ENCODE measurements at places on chromosomes 1 and 21. TPM values are rescaled to one million over a fixed set of nuclear protein-coding genes. Genes with fewer than 3 reads are reported as not detected.
A peak's percentile ranks its signal among the peaks of the same experiment; 100 is the strongest.

- no peak for DNase-seq
Measured at GRCh38 chr1:158800526-158800925, 19.5 kb upstream of the OR6N2 start.

GRCh38 chr21:16279731-16280581, 550.2 kb downstream of the USP25 start:
- DNase-seq: peak; percentile 58

- peak; percentile 80 for DNase-seq
Measured at GRCh38 chr1:201447903-201448871, 20.8 kb downstream of the PHLDA3 start.

DNA sequence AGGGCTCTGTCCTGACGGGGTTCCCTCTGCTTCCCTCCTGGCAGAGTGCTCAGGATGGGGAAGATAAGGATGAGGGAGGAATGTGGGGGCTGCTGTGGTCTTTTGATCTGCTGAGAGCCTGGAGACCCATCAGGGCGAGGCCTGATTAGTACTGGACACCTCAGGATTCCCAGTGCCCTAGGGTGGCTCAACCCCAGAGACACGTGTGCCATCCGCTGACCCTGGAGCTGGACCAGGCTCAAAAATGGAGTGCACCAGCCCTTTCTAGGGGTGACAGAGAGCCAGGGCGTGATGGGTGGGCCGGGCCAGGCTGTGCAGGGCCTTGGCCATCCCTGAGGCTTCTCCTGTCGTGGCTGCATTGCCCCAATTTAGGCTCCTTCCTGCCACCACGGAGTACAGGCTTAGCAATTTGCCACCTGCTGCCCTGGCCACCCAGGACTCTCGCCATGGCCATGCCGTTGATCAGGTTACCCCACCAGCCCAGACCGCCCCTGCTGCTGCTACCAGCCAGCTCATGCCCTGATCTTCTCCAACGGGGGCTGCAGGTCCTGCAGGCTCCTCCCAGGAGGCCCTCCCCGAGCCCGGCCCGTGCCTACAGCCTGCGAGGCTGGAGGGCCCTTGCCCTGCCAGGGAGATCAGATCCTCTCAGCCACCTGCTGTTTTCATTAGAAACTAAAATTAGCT, 9.5 kb downstream of the WNT4 start:
- DNase-seq: no peak

DNA sequence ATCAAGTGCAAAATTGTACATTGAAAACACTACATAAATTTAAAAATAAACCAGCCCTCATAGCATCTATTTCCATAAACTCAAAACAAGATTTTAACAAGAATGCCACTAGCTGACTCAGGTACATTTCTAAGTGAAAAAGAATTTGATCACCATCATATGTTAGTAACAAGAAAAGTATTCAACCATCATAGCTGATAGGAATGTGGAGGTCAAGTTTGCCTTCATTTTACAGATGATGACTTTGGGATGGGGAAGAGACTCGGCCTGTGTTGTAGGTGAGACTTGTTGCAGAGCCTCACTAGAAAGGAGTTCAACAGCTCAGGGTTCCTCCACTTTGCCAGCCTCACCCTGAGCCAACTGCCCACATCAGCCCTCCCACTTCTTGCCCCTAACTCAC, 318.8 kb upstream of the FAM78B start:
- no peak for DNase-seq

GRCh38 chr1:206106328-206107167, 10.6 kb downstream of the AVPR1B start:
- peak; percentile 72 for DNase-seq

DNA sequence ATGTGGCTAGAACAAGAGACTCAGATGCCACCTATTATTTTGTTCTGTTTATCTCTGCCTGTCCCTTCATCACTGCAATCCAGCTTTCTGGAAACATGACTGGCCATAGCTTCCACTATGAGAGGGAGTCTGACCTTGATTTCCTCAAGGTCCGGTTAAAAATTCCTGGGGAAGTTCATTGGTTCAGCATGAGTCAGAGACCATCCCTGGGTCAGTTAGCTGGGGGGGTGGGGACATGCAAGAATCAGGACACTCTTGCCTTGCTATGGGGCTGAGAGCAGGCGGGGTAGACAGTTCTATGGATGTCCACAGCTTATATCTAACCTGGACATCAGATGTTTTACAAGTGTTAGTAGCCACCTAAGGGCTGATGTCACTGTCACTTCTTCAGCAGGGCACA, 81.1 kb downstream of the TENT5C start:
- DNase-seq: peak; percentile 69

DNA sequence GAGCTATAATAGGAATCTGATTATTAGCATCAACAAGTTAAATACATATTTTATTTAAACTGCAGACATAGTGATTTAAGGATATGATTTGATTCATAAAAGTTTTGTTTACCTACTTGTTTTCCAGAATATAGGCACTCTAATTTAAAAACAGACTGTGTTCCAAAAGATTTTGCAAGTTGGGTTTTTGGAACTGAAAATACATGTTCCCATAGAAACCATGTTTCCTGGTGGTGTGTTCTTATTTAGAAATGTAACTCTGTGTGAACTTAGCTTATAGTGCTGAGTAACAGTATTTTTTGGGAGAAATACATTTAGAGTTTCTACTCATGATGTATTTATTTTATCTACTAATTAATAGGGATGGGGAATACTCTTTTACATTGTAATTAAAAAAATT, 21.8 kb downstream of the USP25 start:
- no peak for DNase-seq

DNA sequence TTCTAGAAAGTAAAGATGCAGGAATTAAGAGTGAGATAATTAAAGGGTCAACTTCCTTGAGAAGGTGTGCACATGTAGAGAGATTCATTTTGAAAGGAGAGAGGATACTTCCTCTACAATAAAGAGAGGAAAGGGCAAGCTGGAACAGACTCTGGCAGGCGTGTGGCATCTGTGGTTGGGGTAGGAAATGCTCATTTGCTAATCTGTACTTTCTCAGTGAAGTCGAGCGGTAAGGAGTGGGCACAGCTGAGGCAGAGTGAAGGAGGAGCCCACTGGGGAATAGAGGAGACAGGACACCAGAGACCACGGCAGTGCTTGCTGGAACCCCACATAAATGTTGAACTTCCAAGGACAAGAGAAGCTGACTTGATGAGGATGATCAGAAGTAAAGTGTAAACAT, 49.1 kb downstream of the PCSK9 start:
- DNase-seq: no peak

DNA sequence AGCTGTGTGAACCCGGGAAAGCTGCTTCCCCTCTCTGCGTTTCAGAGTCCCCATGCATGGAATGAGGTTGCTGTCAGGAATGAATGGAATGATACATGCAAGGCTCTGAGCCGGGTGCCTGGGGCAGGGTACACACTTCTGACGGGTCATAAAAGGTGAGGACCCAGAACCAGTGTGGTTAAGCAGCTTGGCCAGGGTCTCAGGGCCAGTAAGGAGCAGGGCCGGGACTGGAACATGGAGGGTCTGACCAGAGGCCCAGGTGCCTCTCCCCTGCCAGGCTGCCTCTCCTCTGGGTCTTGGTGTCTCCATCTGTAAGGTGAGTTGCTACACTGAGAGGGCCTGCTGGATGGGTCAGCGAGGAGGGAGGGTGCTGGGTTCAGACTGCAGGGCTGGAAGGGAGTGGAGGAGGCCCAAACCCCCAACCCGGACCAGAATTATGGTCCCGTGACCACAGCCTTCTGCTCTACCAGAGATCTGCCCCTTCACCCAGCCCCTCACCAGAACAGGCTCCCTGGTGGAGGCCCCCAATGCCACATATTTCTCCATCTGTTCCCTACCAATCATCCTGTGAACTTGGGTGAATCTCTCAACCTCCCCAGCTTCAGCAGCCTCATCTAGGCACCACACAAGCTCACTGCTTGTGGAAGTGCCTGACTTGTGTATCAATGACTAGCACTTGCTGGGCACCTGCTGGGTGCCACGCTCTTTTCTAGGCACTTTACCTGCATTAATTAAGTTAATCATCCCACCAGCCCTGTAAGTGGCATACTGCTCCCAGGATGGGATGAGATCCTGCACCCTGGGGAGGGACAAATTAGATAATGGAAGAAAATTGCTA, 16.2 kb upstream of the LRP8 start:
- DNase-seq: no peak

DNA sequence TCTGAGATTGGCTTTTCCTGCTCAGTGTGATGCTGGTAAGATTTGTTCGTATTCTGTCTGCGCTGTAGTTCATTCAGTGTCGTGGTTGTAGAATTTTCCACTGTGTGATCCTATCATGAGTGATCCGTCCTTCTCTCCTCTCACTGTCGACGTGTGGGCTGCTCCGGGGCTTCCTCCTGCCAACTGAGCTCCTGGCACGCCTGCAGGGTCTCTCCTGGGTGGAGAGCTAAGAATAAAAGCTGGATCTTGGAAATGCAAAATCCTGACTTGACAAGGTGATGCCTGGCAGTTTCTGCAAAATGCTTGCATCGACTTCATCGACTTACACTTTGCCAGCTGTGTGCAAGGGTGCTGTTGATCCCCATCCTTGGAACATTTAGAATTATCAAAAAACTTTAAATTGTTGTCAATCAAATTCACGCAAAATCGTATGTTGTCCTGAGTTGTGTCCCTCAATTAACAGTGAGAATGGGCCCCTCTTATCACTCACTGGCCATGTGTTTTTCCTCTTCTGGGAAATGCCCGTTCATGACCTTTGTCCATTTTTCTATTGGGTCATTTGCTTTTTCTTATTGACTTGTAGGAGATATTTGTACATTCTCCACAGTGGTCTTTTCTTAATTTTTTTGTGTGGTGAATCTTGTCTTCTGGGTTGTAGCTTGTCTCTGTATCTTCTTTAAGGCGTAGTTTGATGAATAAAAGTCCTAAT, 125.5 kb downstream of the CRYAA start:
- no peak for DNase-seq

DNA sequence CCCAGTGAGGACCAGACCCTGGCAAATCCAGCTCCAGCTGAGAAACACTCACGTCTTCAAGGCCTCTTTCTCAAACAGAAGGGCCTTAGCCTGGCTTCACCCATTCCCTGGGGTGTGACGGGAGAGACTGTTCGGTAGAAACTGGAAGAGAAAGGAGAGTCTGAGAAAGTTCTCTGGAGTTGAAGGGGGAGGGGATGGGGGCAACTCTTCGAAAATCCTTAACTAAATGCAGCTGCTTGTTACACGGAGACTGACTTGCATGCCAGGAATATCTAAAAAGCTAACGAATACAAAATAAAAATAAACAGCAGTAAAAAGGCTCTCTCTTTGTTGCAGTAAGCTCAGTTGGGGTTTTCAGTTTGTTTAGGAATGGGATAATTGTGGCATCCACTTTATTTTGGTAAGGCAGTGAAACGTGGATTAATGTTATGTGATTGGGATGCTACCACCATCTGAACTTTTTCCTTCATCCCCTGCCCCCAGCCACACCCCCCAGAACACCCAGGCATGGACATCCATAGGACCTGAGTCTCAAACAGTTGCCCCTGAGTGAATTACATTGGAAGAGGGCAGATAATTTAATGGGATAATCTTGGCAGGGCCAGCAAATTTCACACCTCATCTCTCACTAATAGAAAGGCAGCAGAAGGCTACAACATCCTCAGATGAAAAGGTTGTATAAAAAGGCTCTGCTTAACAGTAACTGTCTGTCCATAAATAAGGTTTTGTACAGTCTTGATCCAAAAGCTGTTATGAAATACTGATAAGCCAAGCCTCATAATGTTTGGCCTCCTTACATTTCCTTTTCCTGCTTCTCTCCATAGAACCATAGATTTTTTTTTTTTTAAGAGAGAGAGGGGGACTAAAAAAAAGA, 5.8 kb downstream of the ROR1 start:
- peak; percentile 78 for DNase-seq

- no peak for DNase-seq
Measured at GRCh38 chr1:23159963-23160877, 8.4 kb downstream of the LUZP1 start.

DNA sequence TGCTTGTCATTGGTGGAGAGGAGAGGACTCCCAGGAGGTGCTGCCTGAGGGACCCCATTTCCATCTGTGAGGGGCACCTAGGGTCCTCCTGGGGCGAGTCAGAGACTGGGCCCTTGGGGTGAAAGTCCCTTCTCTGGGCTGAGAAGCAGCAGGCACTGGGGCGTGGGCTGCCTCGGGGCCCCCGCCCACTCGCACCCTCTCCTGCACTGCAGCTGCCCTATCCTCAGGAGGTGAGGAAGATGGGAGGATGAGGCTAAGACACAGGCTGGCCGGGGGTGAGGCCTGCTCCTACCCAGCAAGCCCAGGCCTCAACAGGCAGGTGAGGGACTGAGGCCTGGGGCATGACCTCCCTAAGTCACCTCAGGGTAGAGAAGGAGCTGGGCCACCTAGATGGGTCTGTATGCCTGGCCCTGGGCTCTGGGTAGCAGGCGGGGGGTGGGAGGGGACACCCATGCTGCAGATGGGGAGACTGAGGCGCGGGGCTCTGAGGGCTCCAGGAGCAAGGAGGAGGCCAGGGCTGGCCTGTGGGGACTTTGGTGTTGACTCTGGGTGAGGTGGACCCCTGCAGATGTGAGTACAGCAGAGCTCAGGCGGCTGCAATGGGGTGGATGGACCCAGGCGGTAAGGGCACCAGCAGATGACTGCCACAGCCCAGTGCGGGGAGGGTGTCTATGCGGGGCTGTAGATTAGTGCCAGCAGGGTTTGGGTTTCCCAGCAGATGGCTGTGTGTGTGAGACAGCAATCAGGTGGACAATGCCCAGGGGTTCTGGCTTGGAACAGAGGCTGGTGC, 10.4 kb upstream of the ZNF669 start:
- DNase-seq: no peak

GRCh38 chr1:1916851-1917251, 1.8 kb downstream of the CALML6 start:
- no peak for DNase-seq

GRCh38 chr1:29121936-29122681, 1.6 kb downstream of the TMEM200B start:
- DNase-seq: peak; percentile 31

DNA sequence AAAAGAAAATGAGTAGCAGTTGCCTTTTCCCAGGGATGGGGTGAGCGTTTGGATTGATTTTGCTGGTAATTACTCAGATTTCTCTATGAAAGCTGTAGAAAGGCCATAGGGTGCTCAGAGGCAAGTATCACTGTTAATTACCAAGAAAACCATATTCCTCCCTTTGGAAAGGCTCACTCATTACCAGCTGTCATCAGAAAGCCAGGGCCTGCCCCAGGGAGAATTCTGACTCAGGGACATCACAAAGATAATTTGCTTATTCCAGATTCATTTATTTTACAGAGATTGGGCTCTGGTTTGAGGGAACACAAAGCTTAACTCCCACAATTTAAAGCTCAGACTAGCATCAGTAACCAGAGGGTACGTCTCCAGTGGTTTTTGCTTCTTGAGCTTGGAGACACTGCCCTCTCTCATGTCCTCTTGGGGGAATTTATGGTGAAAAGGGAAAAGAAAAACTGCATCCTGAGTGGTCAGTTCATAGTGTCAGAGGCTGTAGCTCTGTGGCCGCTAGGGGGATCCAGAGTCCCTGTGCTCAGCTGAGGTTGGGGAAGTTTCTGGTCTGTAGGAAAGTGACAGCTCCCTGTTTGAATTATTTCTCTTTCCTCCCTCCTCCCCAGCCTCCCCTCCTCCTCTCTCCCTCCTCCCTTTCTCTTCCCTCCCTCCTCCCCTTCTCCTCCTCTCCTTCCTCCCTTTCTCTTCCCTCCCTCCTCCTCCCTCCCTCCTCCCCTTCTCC, 204.3 kb downstream of the KCNJ6 start:
- DNase-seq: peak; percentile 74

GRCh38 chr1:91152331-91152730, 130.5 kb upstream of the ZNF644 start:
- DNase-seq: no peak

Gene SPATA6
- 4.2 TPM for total RNA-seq

Gene BEND5
- total RNA-seq: not detected

Gene SPATA21
- not detected for total RNA-seq

Gene FAM72C
- 0.64 TPM for total RNA-seq

Gene FCRLA
- 0.86 TPM for total RNA-seq

Gene SGIP1
- 98.9 TPM for total RNA-seq

Gene TNFRSF18
- not detected for total RNA-seq

Gene USP1
- 28.5 TPM for total RNA-seq

Gene FCRL5
- not detected for total RNA-seq
